NCI-H1694 treated with DMSO at 0.1 percent for 48 hours (cell line): ENCODE measurements at places on chromosomes 1 and 21.

- DNase-seq = peak; percentile 76
These were observed 4.5 kb downstream of the PLA2G2A start for GRCh38 chr1:19974822-19975416.

GRCh38 chr1:76010802-76011201 is 63.7 kb upstream of the ST6GALNAC3 start:
- DNase-seq = no peak

DNA sequence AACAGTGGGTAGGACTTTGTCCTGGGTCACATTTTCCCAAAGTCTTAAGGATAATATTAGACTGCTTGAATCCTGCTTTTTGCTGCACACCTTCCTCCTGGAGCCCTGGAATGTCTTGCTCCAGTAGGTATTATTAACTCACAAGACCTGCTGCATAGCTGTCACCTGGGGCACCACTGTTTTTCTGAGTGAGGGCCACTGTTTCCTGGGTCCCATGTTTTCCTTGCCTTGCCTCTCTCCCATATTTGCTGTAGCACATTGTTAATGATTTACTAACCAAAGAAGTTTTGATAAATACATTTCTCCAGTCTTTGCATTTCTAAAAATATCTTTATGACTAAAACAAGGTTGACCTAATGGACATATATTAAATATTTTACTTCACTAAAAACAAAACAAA is 22.5 kb upstream of the FCAMR start:
- DNase-seq = no peak

DNA sequence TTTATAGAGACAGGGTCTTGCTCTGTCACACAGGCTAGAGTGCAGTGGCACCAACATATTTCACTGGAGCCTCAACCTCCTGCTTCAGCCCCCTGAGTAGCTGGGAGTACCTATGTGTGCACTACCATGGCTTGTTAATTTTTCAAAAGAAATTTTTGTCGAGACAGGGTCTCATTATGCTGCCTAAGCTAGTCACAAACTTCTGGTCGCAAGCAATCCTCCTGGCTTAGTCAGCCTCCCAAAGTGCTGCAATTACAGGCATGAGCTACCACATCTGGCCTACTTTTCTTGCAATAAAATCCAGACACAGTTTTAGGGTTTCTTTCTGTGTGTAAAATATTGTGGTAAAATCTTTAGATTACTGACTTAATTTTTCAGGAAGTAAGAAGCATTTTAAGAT is 27.9 kb upstream of the NTPCR start:
- no peak for DNase-seq

DNA sequence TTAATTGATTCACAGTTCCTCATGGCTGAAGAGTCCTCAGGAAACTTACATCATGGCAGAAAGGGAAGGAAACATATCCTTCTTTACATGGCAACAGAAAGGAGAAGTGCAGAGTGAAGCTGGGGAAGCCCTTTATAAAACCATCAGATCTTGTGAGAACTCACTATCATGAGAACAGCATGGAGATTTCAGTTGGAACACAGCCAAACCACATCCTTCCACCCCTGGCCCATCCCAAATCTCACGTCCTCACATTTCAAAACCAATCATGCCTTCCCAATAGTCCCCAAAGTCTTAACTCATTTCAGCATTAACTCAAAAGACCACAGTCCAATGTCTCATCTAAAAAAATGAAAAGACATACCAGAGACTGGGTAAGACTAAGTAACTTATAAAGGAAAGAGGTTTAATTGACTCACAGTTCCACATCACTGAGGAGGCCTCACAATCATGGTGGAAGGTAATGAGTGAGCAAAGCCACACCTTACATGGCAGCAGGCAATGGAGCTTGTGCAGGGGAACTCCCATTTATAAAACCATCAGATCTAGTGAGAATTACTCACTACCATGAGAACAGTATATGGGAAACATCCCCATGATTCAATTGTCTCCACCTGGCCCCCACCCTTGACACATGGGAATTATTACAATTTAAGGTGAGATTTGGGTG is 105.2 kb downstream of the MRPL39 start:
- no peak for DNase-seq

DNA sequence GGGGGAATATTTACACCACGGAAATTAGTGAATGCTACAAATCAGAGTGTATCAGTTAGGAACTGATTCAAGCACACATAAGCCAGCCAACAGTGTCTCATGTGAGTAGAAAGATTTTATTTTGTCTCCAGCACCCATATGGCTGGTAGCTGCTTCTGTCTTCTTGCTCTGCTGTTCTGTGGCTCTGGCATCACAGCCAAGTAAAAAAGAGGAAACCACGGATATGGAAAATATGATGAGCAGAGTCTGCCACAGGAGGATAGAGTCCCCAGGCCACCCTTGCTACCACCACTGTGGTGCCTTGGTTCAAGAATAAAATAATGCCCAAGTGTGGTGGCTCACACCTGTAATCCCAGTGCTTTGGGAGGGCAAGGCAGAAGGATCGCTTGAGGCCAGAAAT is 53.6 kb upstream of the SPOCD1 start:
- DNase-seq = no peak

- DNase-seq = no peak
These were observed 8.6 kb upstream of the NTNG1 start for GRCh38 chr1:107132195-107132594.

DNA sequence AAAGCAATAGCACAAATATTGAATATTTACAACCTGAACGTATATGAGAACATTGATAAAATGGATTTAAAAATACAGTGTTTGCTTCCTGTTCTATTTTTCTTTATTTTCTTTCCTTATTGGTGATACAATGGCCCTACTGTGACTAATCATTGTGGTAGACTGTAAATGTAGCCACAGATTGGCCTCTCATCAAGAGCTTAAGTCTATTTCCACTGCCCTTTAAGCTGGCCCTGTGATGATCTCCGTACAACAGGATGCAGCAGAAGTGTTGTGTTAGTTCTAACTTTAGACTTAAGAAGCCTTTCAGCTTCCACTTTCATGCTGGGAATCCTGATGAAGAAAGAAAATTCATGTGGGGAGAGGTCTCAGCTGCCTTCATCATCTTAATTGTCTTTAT is 285.6 kb upstream of the B3GALT2 start:
- DNase-seq = no peak

- DNase-seq = no peak
These were observed 255.1 kb upstream of the RAB4A start for GRCh38 chr1:229015806-229016205.

DNA sequence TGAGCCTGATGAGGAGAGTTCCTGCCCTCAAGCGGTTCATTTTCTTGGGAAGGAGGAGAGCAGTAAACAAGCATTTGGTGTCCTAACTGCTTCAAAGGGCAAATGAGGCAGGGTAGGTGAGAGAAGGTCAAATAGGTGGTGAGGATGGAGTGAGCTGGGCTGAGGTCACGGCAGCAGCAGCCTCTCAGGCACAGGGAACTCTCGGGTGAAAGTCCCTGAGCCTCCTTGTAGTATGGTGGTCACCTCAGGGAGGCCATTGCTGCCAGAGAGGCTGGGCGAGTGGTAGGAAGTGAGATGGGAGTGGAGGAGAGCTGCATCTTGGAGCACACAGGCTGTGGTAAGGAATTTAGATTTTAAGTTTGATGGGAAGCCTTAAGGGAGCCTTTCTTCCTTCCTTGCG is 4.0 kb downstream of the ADARB1 start:
- DNase-seq = no peak

DNA sequence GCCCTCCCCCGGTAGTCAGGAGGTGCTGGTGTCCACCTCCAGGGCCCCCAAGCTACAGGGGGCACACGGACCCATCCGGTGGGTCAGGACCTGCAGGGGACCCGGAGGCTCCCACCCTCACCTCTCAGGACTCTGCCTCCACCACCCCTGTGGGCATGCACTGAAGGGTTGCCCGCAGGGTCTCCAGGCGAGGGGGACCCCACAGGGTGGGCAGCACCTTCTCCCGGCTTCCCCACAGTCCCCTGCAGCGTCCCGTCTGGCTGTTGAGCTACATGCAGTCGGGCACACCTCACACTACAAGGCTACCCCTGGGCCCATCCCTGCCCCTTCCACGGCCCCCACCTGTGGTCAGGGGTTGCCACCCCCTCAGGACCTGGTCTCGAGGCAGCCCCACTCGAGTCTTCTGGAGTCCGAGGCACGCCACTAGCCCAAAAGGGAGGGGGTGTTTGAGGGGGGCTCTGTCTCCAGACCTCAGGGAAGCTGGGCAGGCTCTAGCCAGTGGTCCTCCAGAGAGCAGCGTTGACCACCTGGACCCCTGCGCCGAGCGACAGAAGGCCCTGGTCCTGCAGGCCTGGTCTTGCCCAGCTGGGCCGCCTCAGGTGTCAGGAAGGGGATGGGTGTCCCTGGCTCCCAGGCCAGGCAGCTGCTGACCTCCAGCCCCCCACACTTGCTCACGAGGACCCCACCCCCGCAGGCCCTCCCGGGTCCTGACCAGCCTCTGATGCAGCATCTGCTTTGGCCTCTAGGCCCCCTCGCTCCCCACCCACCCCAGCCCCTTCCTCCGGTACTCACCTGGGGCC is 9.6 kb downstream of the PARS2 start:
- no peak for DNase-seq

- DNase-seq = no peak
These were observed 30.6 kb downstream of the CDCP2 start for GRCh38 chr1:54122135-54122751.
